Ascending aorta (tissue), 2 donors: ENCODE measurements at places on chromosomes 7 and 10.

DNA sequence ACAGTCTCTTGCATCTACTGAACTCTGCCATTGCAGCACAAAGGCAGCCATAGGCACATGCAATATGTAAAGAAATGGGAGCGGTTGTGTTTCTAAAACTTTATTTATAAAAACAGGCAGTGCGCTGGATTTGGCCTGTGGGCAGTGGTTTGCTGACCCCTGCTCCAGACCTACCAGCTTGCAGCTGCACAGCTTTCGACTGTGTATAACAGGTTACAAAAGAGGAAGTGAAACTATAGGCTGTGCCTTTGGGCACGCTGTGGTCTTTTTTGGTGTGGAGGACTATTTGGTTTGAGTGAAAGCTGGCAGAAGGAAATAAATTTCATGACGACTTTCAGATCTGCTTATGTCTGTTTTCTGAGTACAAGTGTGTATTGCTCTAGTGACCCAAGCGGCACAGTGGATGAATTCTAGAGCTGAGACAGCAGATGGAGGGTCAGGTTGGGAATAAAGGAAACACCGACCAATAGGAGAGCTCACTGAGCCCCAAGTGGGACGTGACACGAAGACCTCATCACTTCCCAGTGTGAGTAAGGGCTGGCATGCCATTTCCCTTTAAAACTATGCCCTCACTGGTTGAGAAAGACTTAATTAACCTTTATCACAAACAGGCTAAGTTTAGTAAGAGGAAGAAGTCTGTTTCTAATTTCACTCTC lies 152.7 kb downstream of the ANK3 start:
- peak; percentile 73 for DNase-seq

GRCh38 chr10:126500866-126501265 lies 112.6 kb upstream of the ADAM12 start:
- DNase-seq, result no peak

DNA sequence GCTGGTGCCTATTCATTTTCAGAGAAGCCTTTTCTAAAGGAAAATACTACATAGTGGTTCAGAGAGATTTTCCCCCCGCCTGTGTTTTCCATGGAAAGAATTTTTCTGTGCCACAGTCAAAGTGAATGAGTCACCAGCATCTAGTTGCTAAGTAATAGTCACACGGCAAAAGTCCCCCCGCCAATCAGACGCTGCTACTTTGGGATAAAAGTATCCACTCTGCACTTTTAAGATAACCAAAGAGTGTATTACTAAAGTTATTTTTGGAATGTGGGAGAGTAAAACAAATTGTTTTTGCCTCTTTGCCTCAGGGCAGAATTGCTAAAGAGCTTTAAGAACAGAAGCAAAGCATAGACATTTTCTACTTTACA lies 23.5 kb downstream of the ABLIM1 start:
- peak; percentile 94 for DNase-seq

GRCh38 chr10:93315246-93315645 lies 166.9 kb downstream of the MYOF start:
- no peak for DNase-seq

- no peak for DNase-seq
These were observed 21.6 kb downstream of the FZD1 start for GRCh38 chr7:91285696-91286355.
